ENCODE measurements at places on chromosomes 12 and 14.

DNA sequence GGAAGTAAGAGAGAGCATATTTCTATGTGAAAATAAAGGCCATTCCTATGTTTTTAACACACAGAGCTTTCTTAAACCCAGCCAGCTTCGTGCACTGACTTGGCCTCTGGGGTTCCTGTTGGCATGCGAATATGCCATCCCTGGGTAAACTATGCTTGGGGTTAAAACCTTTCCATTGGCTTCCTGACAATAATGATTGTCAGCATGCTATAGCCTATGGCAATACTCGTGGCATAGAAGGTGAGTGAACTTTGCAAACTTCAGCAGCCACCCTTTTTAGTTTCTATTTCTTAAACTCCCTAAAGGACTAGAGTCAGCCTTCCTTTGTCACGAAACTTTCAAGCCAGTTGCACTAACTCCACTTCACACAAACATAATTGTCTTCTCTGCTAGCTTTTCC lies 148.4 kb upstream of the RGS6 start:
- DNase-seq = no peak

DNA sequence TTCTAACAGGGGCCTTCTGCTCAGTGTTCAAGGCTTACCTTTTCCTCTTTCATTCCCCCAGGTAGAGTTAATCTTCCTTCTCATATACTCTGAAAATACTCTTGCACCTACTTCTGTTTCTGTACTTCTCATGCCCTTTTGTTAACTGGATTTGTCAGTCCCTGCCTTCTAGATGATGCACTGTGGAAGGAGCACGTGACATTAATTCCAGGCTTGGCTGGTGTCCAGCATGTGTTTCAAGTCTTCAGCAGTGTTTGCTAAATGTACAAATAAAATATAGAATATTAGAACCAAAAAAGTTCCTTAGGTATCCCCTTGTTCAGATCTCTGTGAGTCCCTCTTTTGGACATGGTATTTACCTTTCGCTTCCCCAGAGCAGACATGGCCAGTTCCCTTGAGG lies 27.9 kb upstream of the EVL start:
- DNase-seq = no peak

- DNase-seq = no peak
These were observed 207.4 kb downstream of the SYNE2 start for GRCh38 chr14:64060199-64060545.

- DNase-seq = no peak
These were observed 22.9 kb downstream of the KIF21A start for GRCh38 chr12:39420043-39420442.

- no peak for DNase-seq
These were observed 2.1 kb upstream of the GPR132 start for GRCh38 chr14:105067140-105067968.

GRCh38 chr12:93519859-93520258 lies 52.5 kb downstream of the MRPL42 start:
- no peak for DNase-seq

GRCh38 chr14:23365732-23366425 lies 907 bp upstream of the EFS start:
- no peak for DNase-seq

DNA sequence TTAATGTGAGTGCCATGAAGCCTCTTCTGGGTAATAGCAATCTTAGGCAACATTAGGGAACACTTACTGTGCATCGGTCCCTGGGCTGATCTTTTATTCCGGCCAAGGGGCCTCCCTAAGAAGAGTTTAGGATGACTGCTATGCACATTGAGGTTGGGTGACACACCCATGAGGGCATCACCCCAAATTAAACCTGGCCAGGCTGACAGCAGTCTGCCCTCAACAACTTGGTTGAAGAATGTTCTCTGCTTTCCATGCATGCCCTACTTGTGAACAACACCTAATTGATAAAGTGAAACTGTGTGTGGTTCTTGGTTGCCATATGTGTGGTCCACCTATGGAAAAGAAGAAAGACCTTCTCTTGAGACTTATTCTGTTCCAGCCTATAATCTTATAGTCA lies 1098.0 kb downstream of the BCL11B start:
- DNase-seq = no peak
